ENCODE measurements at places on chromosomes 2 and 18.

DNA sequence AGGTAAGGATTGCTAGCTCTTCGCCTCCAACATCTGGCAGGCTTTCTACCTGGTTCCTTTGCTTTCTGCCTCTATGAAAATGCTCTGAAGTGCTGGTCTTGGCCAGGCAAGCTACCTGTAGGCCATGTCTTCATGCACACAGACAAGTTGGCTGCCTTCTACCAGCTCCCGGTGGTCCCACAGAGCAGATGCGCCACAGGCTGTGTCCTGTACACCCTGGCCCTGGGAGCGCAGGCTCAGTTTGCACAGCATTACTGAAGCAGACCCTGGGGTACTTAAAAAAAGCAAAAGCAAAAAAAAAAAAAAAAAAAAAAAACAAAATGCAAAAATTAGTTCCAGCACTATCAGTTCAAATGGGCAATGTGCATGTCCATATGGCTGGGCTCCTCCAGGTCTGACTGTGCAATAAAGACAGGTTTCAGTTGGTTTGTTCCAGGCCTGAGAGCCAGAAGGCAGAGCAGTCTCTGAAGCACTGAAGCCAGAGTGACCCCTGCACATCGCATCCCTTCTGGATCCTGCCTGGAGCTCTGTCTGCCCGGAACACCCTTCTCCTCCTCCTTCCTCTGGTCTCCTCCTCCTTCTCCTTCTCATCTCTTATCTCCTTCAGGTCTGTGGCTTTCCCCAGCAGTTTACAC lies 288.0 kb upstream of the REV1 start:
- H3K4me3 ChIP-seq = no peak overlapping the region
- H3K27me3 ChIP-seq = no peaks in the 10 kb centered on the region
- no peak for DNase-seq

GRCh38 chr18:46329736-46330246 lies 225.6 kb downstream of the HAUS1 start:
- H3K4me1 ChIP-seq = peaks cover 14% of the 10 kb centered on the region
- peaks cover 26% of the 10 kb centered on the region for H3K27me3 ChIP-seq
- H3K27ac ChIP-seq = no peak overlapping the region
- no peak overlapping the region for H3K4me3 ChIP-seq
- no peak for DNase-seq
- no peaks in the 10 kb centered on the region for H3K36me3 ChIP-seq

GRCh38 chr18:7760967-7761948 lies 194.1 kb downstream of the PTPRM start:
- H3K27me3 ChIP-seq = no peaks in the 10 kb centered on the region
- H3K4me1 ChIP-seq = peaks cover 4% of the 10 kb centered on the region
- DNase-seq = no peak
- H3K27ac ChIP-seq = no peak overlapping the region
- no peaks in the 10 kb centered on the region for H3K36me3 ChIP-seq

DNA sequence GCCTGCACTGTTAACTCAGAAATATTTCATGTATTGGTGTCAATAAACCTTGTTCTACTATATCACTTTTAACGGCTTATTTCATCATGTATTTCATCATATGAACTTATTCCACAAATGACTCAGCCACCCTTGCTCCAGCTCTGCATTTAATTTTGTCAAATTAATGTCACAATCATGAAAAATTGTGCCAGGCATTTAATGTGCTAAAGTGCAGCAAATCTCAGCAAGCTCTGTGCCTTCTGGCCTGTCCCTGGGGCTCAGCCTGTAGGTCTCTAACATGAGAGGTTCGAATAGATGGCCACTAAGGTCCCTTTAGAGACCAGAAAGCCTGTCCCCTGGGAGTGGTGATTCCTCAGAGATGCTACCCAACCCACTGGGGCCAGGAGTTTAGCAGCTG lies 28.6 kb downstream of the BOD1L2 start:
- no peak overlapping the region for H3K4me3 ChIP-seq
- H3K27ac ChIP-seq = no peak overlapping the region
- no peaks in the 10 kb centered on the region for H3K4me1 ChIP-seq
- DNase-seq = no peak
- no peaks in the 10 kb centered on the region for H3K27me3 ChIP-seq

DNA sequence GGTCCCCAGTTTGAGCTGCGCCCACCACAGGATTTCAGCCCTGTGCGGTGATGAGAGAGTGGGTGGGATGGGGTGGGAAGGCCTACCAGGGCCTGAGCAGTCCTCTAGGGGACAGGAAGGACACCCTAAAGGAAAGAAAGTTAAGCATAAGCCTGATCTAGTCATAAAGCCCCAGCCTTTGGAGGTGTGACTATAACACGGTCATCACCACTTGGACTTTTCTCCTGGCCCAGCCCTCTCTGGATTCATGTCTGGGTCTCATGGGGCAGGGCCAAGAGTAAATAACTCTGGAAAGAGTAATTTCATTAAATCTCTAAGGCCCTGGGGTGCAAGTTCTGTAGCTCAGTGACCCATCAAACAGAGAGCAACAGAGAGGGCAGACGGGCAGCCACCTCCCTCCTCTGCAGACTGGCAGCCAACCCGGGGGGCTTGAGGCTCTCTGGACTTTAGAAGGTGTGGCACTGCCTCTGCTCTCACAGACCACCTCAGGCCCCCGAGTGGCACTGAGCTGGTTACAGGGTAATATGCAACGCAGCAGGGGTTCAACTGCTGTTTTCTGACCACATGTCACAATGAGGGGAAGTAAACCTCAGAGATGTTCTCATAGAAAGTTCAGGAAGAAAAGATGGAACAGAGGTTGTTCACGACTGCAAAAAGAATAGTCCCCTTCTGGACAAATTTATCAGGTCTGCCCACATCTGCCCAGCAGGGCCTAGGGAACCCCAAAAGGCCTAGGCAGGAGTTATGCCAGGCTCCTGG lies 41.5 kb downstream of the TGFA start:
- no peaks in the 10 kb centered on the region for H3K36me3 ChIP-seq
- peaks cover 2% of the 10 kb centered on the region for H3K4me1 ChIP-seq
- H3K4me3 ChIP-seq = no peak overlapping the region
- no peaks in the 10 kb centered on the region for H3K27me3 ChIP-seq
- no peak for DNase-seq
- no peak overlapping the region for H3K27ac ChIP-seq

- peak overlapping the region; percentile 20 for H3K4me3 ChIP-seq
- H3K27me3 ChIP-seq = peaks cover 62% of the 10 kb centered on the region
- no peak overlapping the region for H3K27ac ChIP-seq
These were observed 4.6 kb downstream of the EN1 start for GRCh38 chr2:118842661-118843482.

DNA sequence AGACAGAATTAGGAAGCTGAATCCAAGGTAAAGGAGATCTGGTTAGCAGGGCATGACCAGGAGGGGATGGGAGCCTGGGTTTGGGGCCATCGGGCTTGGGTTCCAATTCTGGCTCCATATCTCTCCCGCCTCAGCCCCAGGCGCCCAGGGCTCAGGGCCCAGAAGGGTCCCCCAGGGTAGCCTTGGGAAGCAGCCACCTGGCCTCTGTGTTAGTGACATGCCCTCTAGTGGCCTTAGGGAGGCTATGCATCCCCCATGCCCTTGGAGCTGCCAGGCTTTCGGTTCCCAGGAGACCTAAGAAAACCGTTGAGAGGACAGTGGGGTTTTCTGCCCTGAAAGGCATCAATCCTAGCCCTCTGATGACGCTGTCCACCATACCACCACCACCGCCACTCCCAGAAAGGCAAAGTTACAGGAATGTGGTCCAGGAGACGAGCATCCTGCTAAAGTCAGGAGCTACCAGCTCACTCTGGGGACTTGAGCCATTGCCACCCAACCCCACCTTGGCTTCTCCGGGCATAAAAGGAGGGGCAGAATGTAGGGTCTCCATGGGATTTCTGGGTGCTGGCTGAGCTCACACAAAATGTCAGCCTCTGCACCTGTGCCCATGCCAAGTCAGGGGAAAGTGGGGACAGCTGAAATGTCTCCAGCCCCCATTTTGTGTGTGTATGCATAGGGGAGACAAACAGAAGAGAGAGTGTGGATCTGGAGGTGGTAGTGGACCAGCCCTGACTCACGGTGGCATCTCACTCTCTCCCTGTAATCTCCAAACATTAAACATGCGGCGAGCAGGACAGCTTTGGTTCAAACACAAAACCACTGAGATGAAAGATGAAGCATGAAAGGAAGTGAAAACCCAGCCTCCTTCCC lies 56.5 kb downstream of the EMX1 start:
- H3K27me3 ChIP-seq = no peaks in the 10 kb centered on the region
- peaks cover 5% of the 10 kb centered on the region for H3K4me1 ChIP-seq
- H3K4me3 ChIP-seq = no peak overlapping the region
- H3K27ac ChIP-seq = no peak overlapping the region

GRCh38 chr18:21513292-21513691 lies 87.2 kb downstream of the ESCO1 start:
- no peaks in the 10 kb centered on the region for H3K27me3 ChIP-seq
- peak; percentile 88 for DNase-seq
- no peaks in the 10 kb centered on the region for H3K4me1 ChIP-seq
- H3K4me3 ChIP-seq = no peak overlapping the region
- peaks cover 59% of the 10 kb centered on the region for H3K36me3 ChIP-seq

DNA sequence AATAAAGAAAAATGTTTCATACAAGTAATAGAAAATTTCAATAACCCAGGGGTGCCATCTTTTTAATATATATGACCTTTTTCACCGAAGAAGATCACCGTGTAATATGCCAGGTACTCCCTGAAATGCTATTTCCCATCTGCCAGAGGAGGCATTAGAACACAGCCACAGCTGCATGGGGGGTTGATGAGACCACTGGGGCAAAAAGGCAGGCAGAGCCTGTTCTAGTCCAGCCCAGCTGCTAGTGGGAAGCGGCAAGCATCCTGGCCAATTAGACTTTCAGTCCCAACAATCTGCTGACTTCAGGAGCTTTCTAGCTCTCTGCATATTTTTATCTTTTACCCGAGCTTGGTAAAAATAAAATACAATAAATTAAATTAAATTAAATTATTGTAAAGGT lies 362.6 kb downstream of the RIT2 start:
- no peaks in the 10 kb centered on the region for H3K27me3 ChIP-seq
- DNase-seq = no peak
- H3K4me1 ChIP-seq = no peaks in the 10 kb centered on the region
- no peak overlapping the region for H3K4me3 ChIP-seq
- H3K27ac ChIP-seq = no peak overlapping the region
- H3K36me3 ChIP-seq = no peaks in the 10 kb centered on the region

DNA sequence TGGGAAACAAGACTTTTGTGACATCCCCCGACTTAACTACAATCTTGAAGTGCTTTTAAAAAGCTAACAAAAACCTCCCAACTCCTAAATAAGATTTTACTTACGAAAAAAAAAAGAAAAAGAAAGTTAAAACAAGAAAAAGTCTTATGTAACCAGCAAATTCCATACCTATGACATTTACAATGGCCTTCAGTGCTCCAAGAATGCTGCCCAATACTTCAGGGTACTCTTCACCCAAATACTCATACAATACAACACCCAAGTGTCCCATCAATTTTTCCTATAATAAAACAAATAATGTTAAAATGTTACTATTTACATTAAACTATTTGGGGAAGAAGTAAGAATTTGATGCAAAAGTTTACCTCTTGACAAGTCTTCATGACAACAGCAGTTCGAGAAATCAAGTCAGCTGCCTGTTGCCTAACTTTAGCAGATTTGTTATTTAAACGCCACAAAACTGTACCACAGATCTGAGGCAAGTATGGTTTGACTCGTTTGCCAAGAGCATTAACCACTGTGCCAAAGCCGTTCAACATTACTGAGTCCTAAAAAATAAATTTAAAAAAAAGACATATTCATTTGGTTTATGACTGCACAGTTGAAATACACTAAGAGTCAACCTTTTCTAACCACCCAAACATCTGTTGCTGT lies 34.8 kb downstream of the SF3B1 start:
- no peaks in the 10 kb centered on the region for H3K27me3 ChIP-seq
- no peak overlapping the region for H3K4me3 ChIP-seq
- H3K4me1 ChIP-seq = no peaks in the 10 kb centered on the region
- no peak overlapping the region for H3K27ac ChIP-seq
- peaks cover 14% of the 10 kb centered on the region for H3K36me3 ChIP-seq

GRCh38 chr2:38442643-38443541 lies 65.8 kb upstream of the ATL2 start:
- H3K4me3 ChIP-seq = no peak overlapping the region
- no peaks in the 10 kb centered on the region for H3K36me3 ChIP-seq
- H3K27me3 ChIP-seq = no peaks in the 10 kb centered on the region
- H3K4me1 ChIP-seq = peaks cover 7% of the 10 kb centered on the region

DNA sequence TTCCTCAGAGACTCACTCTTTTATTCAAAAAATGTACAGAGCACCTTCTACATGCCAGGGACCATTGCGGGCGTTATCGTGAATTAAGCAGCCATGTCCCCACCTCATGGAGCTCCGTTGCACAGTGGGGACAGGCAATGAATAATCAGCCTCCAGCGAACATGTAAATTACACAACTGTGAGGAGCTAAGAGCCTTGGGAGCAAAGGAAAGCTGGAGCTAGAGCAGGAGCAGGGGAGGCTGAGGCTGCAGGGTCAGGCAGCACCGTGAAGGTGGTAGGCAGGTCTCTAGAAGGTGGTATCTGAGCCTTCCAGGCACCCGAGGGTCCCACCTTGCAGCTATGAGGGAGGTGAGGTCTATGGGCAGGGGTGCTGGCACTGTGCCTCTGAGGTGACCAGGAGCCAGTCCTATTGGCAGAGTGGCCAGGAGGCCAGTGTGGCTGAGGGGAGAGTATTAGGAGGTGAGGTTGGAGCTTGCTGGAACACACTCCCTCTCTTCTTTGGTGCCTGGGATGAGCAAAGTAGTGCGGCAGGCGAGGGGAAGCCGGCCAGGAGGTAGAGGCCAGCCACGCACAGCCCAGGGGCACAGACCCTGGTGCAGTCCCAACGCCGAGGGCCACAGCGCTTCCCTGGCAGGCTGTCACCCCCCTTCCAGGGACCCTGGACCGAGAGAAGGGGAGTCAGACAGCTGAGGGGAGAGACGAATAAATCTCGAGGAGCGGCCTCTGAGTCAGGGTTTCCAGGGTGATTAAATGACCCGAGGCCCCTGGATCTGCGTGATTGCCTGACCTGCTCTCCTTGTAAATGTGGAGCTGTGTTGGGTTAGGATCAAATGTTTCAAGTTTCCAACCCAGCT lies 167.3 kb downstream of the SEPTIN10 start:
- DNase-seq = no peak

DNA sequence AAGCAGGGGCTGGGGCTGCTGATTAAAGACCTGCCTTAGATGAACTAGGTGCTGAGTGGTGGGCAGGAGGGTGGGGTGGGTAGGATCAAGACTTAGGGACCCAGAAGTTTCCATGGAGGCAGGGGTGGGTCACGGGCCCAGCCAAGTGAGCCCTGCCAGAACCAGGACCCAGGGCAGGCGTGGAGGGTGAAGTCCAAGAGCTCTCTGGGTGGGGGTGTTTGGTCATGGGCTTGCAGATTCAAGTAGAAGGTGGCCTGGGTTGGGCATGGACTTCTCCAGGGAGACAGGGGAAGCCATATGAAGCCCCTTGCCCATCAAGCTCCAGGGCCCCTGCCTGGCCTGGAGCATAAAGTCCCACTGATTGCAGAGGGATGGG lies 168.8 kb downstream of the SMAD7 start:
- H3K27ac ChIP-seq = peak overlapping the region; percentile 82
- H3K27me3 ChIP-seq = no peaks in the 10 kb centered on the region
- no peak overlapping the region for H3K4me3 ChIP-seq
